ENCODE measurements at places on chromosomes 4 and X.
A peak's percentile ranks its signal among the peaks of the same experiment; 100 is the strongest.

GRCh38 chr4:2852481-2852921, 8.9 kb downstream of the ADD1 start:
- no peak for DNase-seq

GRCh38 chr4:1855333-1856070, 454 bp downstream of the LETM1 start:
- peak; percentile 37 for DNase-seq

- DNase-seq, result peak; percentile 36
These were observed 5.9 kb downstream of the COL25A1 start for GRCh38 chr4:109296527-109296926.

DNA sequence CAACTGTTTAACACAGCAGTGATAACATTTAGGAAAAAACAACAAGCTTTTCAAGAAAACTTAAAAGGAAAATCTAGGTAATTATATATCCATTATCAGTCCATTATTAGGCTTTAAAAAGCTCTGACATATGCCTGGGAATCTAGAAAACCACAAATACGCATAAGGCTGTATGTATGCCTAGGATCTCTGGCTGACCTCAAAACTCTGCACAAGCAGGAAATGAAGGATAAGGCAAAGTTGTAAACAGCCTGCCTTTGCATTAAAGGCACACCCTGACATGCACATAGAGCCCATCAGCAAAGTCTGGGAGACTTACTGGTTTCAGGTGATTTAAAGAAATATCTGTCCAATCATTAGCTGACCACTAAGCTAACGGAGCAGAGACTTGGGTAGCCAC, 14.0 kb downstream of the TIMP1 start:
- no peak for DNase-seq

DNA sequence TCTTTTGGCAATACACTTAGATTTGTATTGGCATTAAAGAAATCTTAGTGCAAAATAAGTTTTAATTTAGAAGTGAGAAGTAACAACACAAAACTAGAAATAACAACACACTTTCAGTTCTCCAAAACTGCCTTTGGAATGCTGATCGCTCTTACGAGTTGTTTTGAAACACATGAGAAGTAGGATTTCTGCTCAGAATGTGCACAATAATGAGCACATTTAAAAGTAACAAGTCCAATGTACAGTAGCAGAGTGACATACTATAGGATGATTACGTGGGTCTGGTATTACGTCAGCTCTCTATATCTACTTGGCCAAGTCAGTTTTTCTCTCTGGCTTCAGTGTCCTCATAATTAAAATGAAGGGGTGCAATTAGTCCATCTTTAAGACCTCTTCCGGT, 164.8 kb downstream of the CHM start:
- no peak for DNase-seq

GRCh38 chr4:2049381-2049780, 9.7 kb upstream of the NAT8L start:
- DNase-seq, result no peak

DNA sequence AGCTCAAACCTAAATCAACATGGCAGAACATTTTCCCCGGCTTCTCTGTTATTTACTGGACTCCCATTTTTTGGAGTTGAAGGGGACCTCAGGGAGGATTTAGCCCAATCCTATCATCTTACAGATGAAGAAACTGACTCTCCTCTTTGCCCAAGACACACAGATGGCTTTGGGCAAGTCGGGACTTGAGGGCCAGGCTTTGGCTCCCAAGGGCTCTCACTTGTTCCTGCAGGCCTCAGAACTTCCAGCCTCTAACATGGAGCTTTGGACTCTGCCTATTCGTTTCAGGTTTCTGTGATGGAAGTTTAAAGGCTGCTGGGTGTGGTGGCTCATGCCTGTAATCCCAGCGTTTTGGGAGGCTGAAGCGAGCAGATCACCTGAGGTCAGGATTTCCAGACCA, 59.5 kb downstream of the RHOH start:
- DNase-seq, result peak; percentile 97
